ENCODE measurements at places on chromosomes 13 and 19. TPM values are rescaled to one million over a fixed set of nuclear protein-coding genes. Genes with fewer than 3 reads are reported as not detected.

The ZNF230 gene
- 3.4 TPM for total RNA-seq

The KIR2DL1 gene
- total RNA-seq: not detected

DNA sequence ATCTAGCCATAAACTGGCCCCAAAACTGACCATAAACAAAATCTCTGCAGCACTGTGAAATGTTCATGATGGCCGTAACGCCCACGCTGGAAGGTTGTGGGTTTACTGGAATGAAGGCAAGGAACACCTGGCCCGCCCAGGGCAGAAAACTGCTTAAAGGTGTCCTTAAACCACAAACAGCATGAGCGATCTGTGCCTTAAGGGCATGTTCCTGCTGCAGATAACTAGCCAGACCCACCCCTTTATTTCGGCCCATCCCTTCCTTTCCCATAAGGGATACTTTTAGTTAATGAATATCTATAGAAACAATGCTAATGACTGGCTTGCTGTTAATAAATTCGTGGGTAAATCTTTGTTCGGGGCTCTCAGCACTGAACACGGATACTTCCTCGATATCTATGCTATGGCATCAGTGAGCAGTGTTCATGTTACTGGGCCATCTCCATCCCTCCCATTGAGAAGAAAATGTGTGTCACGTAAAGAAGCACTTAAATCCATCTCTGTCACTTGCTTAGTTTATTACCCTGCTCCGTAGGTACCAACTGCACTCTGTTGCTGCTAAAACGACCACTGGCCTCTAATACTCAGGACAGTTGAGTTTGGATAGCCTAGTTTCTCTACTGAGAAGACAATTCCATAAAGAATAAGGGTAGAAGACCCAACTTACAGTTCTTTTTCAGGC is 5.3 kb downstream of the ATP7B start:
- H3K27ac ChIP-seq: no peak overlapping the region
- DNase-seq: no peak
- H3K4me1 ChIP-seq: peaks cover 21% of the 10 kb centered on the region
- no peak overlapping the region for H3K4me3 ChIP-seq
- no peaks in the 10 kb centered on the region for H3K36me3 ChIP-seq

DNA sequence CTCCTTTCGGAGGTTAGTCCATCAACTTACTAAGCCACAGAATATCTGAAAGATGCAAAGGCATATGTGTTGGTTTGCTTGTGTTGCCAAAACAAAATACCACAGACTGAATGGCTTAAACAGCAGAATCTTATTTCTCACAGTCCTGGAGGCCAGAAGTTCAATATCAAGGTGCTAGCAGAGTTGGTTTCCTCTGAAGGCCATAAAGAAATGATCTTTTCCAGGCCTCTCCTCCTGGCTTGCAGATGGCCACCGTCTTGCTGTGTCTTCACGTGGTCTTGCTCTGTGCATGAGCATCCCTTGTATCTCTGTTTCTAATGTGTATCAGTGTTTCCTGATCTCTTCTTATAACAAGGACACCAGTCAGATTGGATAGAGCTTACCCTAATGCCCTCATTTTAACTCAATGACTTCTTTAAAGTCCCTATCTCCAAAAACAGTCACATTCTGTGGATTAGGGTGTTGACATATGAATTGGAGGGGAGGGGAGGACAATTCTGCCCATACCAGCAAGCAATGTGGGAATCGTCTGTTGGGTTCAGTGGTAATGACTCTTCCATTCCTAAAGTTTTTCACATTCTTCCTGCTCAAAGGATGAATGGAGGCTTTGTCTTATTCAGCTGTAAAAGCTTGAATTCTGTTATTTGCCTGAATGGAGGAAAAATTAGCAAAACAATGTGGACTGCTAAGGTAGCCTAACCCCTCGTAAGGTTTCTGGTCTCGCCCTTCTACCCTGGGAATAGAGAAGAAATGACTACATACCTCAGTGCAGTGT is 715.7 kb downstream of the DIAPH3 start:
- H3K27ac ChIP-seq: no peak overlapping the region
- H3K4me1 ChIP-seq: no peaks in the 10 kb centered on the region
- no peak overlapping the region for H3K4me3 ChIP-seq

DNA sequence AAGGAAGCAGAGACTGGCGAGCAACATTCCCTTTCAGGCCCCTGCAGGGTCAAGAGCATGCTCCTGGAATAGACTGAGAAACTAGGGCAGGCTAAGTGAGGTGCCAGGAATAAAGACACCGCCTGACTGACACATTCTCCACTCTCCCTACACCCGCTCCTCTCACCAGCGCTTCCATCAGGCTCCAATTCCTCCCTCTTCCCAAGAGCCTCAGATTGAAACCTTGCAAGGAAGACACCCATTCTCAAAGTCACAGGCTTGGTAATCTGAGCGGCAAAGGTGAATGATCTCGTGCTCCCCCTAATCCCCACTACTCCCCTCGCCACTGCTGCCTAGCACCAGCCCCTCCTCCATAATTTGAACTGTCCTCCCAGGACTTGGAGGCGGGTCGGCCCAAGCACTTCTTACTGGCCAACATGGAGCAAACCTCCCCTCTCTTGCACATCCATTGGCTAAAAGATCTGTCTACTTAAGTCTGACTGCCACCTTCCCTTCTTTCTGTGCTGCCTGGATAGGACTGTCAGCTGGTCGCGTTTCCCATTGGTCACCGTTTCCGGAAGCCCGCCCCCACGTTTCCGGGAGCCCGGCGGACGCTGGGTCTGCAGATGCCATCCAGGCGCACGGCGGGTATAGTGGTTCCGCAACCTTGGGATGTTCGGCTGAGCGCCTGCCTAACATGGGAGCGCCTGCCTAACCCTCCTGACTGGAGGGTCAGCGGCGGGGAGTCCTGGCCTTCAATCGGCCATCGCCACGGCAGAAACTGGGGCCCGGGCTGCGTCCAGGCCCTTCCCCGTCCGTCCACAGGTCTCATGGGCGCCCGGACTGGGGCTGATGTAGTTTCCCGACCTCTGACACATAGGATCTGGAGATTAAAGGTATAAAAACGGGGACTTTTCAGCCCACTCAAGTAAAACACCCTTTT is 33.6 kb downstream of the ZNF383 start:
- peak; percentile 50 for DNase-seq
- H3K4me1 ChIP-seq: no peaks in the 10 kb centered on the region
- H3K27ac ChIP-seq: peak overlapping the region; percentile 47
- H3K4me3 ChIP-seq: peak overlapping the region; percentile 37

GRCh38 chr19:13033244-13033643 is 38.0 kb downstream of the NFIX start:
- H3K4me1 ChIP-seq: no peaks in the 10 kb centered on the region
- H3K27ac ChIP-seq: peak overlapping the region; percentile 75
- no peak for DNase-seq
- H3K27me3 ChIP-seq: no peaks in the 10 kb centered on the region
- H3K4me3 ChIP-seq: no peak overlapping the region

GRCh38 chr13:32266130-32266529 is 49.0 kb downstream of the ZAR1L start:
- DNase-seq: no peak
- no peaks in the 10 kb centered on the region for H3K36me3 ChIP-seq
- no peaks in the 10 kb centered on the region for H3K27me3 ChIP-seq
- no peaks in the 10 kb centered on the region for H3K4me1 ChIP-seq
- H3K27ac ChIP-seq: no peak overlapping the region
- no peak overlapping the region for H3K4me3 ChIP-seq

DNA sequence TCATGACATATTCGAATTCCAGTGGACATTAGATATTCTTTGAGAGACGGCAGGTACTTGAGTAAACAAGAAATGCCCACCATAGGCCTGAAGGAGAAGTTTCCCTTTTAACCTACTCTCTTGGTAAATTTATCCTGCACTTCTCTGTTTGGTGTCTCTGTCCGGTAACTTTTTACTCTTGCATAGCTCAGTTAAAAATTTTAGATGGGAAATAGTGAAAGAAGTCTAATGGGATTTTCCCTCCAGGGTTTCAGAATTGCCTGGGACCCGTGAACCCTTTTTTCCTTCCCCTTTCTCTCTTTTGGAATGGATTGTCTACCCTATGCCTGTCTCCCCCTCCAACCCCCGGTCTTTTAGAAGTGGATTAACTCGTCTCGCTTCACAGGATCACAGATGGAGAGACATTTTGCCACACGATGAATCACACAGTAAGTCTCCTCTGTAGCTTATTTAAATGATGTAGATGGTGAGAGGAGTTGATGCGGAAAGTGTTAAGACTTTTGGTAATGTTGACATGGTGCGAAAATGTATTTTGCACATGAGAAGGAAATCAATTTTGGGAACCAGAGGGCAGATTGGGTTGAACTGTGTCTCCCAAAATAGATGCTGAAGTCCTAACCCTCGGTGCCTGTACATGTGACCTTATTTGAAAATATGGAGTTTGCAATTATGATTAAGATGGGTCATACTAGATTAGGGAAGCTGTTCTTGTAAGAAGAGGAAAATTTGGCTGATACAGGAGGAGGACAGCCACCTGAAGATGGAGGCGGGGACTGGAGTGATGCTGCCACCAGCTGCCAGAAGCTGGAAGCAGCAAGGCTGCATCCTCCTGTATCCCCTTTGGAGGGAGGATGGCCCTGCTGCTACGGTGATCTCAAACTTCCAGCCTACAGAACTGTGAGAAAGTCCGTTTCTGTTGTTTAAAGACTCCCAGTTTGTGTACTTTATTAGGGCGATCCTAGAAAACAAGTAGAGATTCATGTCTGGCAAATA is 711 bp upstream of the MIPEP start:
- H3K27ac ChIP-seq: peak overlapping the region; percentile 84
- peaks cover 3% of the 10 kb centered on the region for H3K4me1 ChIP-seq
- no peaks in the 10 kb centered on the region for H3K27me3 ChIP-seq
- DNase-seq: no peak
- H3K36me3 ChIP-seq: peaks cover 3% of the 10 kb centered on the region
- H3K4me3 ChIP-seq: peak overlapping the region; percentile 95

DNA sequence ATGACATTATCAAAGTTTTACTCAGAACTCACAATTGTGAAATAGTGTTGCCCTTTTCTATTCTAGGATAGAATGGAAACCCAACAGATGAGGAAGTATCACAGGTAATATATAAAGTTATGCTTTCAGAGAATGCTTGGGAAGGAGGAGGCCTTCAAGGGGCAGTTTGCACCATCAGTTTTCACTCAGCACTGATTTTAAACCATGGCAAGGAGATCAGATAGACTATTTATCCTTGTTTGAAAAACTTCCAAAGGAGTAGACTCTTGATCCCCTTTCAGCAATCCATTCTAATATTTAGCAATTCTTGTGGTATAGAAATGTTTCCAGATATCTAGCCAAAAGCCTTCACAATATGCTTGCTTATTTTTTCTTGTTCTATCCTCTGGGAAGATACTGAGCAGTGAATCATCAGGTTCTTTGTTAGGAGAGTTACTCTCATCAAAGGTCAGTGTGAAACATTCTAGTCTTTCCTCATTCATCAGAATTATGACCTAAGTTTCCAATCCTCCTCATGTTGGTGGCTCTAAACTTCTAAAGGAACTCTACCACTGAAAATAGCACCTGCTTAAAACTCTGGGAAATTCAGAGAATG is 3.8 kb downstream of the GPC6 start:
- no peaks in the 10 kb centered on the region for H3K4me1 ChIP-seq
- no peak overlapping the region for H3K4me3 ChIP-seq
- DNase-seq: no peak
- no peak overlapping the region for H3K27ac ChIP-seq
- no peaks in the 10 kb centered on the region for H3K36me3 ChIP-seq

- H3K27me3 ChIP-seq: peaks cover 12% of the 10 kb centered on the region
- DNase-seq: no peak
- H3K27ac ChIP-seq: no peak overlapping the region
- no peaks in the 10 kb centered on the region for H3K4me1 ChIP-seq
Measured at GRCh38 chr19:53945441-53945840, 17.3 kb upstream of the CACNG8 start.

- H3K4me1 ChIP-seq: no peaks in the 10 kb centered on the region
- peak overlapping the region; percentile 79 for H3K27ac ChIP-seq
- peak; percentile 89 for DNase-seq
Measured at GRCh38 chr19:17135001-17135853, 59.6 kb downstream of the MYO9B start.

- H3K27ac ChIP-seq: no peak overlapping the region
- DNase-seq: no peak
- no peaks in the 10 kb centered on the region for H3K36me3 ChIP-seq
- no peak overlapping the region for H3K4me3 ChIP-seq
Measured at GRCh38 chr13:64428196-64428595, 2801.9 kb downstream of the PCDH9 start.

DNA sequence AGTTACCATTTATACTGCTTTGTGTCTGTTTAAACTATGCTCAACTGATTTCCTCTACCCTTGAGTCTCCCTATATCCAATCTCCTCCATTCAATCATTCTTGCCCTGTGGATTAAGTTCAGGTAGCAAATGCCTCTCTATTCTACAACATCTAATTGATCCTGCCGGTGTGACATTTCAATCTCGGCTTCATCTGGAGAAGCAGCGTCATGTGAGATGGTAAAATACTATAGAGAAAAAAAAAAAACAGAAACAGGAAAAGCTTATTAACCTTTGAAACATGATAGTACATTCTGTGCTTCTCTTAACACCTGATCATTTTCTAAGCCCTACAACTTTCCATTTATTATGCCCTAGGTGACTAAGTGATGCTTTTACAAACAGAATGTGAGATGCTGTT is 89.4 kb downstream of the KCTD12 start:
- no peaks in the 10 kb centered on the region for H3K36me3 ChIP-seq
- H3K4me1 ChIP-seq: no peaks in the 10 kb centered on the region
- no peak overlapping the region for H3K4me3 ChIP-seq
- no peak overlapping the region for H3K27ac ChIP-seq

- no peaks in the 10 kb centered on the region for H3K36me3 ChIP-seq
- DNase-seq: no peak
- H3K27ac ChIP-seq: no peak overlapping the region
Measured at GRCh38 chr13:34176633-34177032, 358.7 kb downstream of the RFC3 start.

DNA sequence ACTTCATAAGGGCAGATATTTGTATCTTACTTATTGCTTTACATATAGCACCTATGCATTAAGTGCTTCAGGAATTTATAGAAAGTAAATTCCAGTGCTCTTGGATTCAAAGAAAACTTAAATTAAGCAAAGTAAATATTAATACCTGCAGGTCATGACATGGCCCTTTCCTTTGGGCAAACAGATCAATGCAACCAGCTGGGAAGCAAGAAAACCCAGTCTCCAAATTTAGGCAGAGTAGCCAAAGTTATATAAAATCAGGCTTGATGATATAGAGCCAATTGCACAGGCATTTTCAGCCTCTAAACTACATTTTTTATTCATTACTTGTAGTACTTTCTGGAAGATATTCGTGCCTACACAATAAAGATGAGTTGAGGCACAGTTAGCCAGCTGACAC is 16.9 kb downstream of the TGDS start:
- no peak overlapping the region for H3K27ac ChIP-seq
- no peak overlapping the region for H3K4me3 ChIP-seq
- H3K4me1 ChIP-seq: no peaks in the 10 kb centered on the region

GRCh38 chr19:48698046-48698445 is 2.3 kb downstream of the FUT2 start:
- H3K27ac ChIP-seq: no peak overlapping the region
- H3K4me1 ChIP-seq: no peaks in the 10 kb centered on the region
- no peaks in the 10 kb centered on the region for H3K36me3 ChIP-seq
- H3K4me3 ChIP-seq: peak overlapping the region; percentile 21

GRCh38 chr13:107035778-107036177 is 467.8 kb upstream of the ARGLU1 start:
- H3K36me3 ChIP-seq: no peaks in the 10 kb centered on the region
- H3K27ac ChIP-seq: no peak overlapping the region
- H3K4me3 ChIP-seq: no peak overlapping the region
- no peaks in the 10 kb centered on the region for H3K27me3 ChIP-seq
- no peak for DNase-seq
- H3K4me1 ChIP-seq: no peaks in the 10 kb centered on the region

Data from Peyer's patch (tissue), 4 donors.